Heart right ventricle (tissue), 16 donors: ENCODE measurements at places on chromosomes 3 and 15. TPM values are rescaled to one million over a fixed set of nuclear protein-coding genes. Genes with fewer than 3 reads are reported as not detected.

- H3K4me1 ChIP-seq, result peaks cover 8% of the 10 kb centered on the region
- no peaks in the 10 kb centered on the region for H3K27me3 ChIP-seq
- H3K27ac ChIP-seq, result peak overlapping the region; percentile 72
Observed at GRCh38 chr3:185586686-185587039, 568 bp downstream of the SENP2 start.

GRCh38 chr15:74489518-74490338, 28.8 kb upstream of the UBL7 start:
- H3K4me1 ChIP-seq, result no peaks in the 10 kb centered on the region
- DNase-seq, result peak; percentile 32

Gene EXD1
- not detected for polyA plus RNA-seq

DNA sequence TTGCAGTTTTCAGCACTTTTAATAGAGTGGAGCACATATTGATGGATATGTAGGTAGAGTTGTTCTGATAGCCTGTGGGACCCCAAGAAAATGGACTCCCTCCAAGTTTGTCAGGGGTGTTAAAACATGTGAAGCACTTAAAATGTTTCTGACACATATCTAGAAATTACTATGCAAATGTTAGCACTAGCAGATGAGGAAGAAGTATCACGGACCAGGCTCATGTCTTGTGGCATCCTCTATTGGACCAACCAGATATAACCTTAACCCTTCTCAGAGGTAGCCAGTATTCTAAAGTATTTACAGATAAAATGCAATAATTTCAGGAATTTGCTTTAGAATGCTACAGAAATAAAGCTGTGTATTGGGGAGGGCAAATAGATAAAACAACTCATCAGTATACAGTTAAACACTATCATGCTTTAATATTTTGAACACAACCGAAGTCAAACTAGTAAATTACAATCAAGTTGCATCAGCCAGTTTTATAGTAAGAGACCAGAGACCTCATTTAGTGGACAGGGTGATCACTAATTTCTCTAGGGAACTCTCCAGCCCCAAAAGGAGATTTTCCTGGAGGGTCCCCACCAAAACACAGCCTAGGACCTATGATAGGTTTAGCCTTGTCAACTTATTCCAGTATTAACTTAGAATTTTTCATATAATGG, 57.2 kb upstream of the FBN1 start:
- H3K27ac ChIP-seq, result no peak overlapping the region
- H3K36me3 ChIP-seq, result no peaks in the 10 kb centered on the region
- DNase-seq, result no peak
- no peak overlapping the region for H3K4me3 ChIP-seq
- H3K4me1 ChIP-seq, result no peaks in the 10 kb centered on the region

Gene TEX55
- polyA plus RNA-seq, result not detected

DNA sequence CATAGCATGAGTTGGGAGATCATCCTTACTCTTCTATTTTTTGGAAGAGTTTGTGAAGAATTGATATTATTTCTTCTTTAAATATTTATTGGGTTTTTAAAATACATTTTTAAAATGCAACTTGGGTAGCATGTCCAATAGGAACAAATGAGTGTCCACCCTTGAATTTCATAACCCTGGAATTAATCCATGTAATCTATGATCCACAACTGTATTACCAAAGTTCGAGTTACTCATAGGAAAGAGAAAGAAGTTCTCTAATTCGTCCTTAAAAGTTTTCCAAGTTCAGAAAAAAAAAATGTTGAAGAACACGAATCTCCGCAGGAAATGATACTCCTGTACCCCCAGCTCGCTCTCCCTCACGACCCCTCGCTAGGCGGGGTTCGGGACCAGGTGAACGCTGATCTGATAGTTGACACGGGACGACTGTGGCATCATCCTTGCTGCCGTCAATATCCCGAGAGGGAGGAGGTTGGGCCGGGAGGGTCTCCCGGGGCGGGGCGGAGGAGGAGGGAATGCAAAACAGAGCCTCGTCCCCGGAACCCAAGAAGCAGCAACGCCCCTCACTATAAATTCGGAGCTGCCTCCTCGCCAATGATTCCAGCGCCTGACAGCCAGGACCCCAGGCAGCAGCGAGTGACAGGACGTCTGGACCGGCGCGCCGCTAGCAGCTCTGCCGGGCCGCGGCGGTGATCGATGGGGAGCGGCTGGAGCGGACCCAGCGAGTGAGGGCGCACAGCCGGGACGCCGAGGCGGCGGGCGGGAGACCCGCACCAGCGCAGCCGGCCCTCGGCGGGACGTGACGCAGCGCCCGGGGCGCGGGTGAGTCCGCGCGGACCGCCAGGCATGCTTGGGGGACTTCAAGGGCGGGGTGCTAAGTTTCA, at the start of gene AGTR1:
Gene AGTR1 (plus strand): TSS at position 598 of the 884 bp plus-strand sequence. CDS start 43,133 bp downstream, outside the sequence.
- peak within 1 kb of the TSS; percentile 38 for H3K4me3 ChIP-seq
- H3K27me3 ChIP-seq, result peaks cover 14% of the 10 kb centered on the region
- H3K4me1 ChIP-seq, result no peaks in the 10 kb centered on the region
- H3K27ac ChIP-seq, result peak within 1 kb of the TSS; percentile 25

Gene ASB14
- polyA plus RNA-seq, result 0.01 TPM

DNA sequence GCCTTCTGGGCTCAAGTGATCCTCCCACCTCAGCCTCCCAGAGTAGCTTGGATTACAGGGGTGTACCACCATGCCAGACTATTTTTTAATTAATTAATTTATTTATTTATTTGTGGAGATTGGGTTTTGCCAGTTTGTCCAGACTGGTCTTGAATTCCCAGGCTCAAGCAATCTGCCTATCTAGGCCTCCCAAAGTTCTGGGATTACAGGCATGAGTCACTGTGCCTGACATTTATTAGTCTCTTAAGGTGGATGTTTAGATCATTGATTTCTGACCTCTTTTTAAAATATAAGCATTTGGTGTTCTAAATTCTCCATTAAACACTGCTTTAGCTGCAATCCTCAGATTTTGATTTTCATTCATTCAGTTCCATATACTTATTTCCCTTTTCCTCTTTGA, 15.6 kb downstream of the FBXW12 start:
- no peaks in the 10 kb centered on the region for H3K4me1 ChIP-seq
- H3K27me3 ChIP-seq, result peaks cover 14% of the 10 kb centered on the region
- DNase-seq, result no peak
- H3K27ac ChIP-seq, result no peak overlapping the region
- H3K36me3 ChIP-seq, result no peaks in the 10 kb centered on the region

DNA sequence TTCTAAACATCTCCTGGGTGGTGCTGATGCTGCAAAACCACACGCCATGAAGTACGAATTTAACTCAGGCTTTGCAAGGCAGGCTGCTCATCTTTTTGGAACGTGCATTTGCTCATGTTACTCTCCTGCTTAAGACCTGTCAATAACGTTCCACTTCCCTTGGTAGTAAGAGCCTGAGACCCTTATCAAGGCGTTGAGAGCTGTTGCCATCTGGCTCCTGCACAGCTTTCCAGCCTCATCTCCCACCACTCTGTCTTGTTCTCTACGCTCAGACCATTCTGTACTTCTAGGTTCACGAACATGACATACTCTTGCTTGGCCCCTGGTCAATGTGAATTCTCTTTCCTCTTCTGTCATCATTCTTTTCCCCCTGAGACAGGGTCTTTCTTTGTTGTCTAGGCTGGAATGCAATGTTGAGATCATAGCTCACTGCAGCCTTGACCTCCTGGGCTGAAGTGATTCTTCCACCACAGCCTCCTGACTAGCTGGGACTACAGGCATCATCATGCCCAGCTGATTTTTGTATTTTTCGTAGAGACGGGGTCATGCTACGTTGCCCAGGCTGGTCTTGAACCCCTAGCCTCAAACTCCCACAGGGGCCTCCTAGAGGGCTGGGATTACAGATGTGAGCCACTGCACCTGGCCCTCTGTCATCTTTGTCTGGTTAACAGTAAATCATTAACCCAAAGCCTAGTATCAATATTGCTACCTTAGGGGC, 202.8 kb downstream of the CADPS start:
- no peak overlapping the region for H3K4me3 ChIP-seq
- no peak overlapping the region for H3K27ac ChIP-seq
- H3K36me3 ChIP-seq, result no peaks in the 10 kb centered on the region
- no peak for DNase-seq
- no peaks in the 10 kb centered on the region for H3K27me3 ChIP-seq

Gene IL17RD
- 1.3 TPM for polyA plus RNA-seq

DNA sequence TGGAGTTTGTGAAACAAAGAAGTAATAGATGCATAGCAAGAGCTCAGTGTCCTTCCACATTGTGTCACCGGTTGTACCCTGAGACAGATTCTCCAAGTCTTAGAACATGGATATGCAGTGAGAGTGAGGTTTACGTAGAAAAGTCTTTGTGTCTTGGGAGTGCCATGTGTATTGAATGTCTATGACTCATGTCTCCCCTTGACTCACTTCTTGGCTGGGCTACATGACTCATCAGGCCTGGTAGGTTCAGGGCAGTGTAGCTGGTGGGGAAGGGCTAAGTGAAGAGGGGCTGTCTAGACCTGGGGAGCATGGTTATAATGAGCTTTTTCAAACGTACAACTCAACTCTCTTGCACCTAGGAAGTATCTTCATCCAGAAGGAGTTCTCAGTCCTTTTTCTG, 167.4 kb downstream of the GAP43 start:
- no peak overlapping the region for H3K4me3 ChIP-seq
- H3K4me1 ChIP-seq, result no peaks in the 10 kb centered on the region
- H3K27me3 ChIP-seq, result no peaks in the 10 kb centered on the region
- no peak for DNase-seq

Gene SLC22A14
- 0.37 TPM for polyA plus RNA-seq

Gene TTLL13
- 0.44 TPM for polyA plus RNA-seq

- H3K27me3 ChIP-seq, result no peaks in the 10 kb centered on the region
- no peaks in the 10 kb centered on the region for H3K4me1 ChIP-seq
- no peak overlapping the region for H3K4me3 ChIP-seq
- no peak for DNase-seq
- no peak overlapping the region for H3K27ac ChIP-seq
Observed at GRCh38 chr15:42712584-42712983, 24.3 kb downstream of the CDAN1 start.

DNA sequence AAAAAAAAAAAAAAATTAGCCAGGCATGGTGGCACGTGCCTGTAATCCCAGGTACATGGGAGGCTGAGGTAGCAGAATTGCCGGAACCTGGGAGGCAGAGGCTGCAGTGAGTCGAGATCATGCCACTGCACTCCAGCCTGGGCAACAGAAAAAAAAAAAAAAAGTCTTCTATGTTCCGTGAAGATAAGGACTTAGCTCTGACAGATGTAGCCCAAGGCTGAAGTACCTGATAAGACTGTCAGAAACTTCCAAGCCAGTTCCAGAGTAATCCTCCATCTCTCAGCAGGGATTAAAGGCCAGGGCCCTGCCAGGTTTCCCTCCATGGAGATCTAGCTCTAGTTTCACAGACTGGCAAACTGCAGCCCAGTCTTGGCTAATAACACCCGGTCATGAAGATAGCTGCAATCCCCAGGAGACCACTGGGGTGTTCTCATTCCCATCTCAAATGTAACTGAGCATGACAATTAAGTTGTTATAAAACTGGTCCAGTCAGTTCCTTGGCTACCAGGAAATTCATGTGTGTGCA, 8.5 kb downstream of the CDCP1 start:
- no peak overlapping the region for H3K27ac ChIP-seq
- H3K4me1 ChIP-seq, result no peaks in the 10 kb centered on the region
- H3K36me3 ChIP-seq, result no peaks in the 10 kb centered on the region
- peaks cover 2% of the 10 kb centered on the region for H3K27me3 ChIP-seq

DNA sequence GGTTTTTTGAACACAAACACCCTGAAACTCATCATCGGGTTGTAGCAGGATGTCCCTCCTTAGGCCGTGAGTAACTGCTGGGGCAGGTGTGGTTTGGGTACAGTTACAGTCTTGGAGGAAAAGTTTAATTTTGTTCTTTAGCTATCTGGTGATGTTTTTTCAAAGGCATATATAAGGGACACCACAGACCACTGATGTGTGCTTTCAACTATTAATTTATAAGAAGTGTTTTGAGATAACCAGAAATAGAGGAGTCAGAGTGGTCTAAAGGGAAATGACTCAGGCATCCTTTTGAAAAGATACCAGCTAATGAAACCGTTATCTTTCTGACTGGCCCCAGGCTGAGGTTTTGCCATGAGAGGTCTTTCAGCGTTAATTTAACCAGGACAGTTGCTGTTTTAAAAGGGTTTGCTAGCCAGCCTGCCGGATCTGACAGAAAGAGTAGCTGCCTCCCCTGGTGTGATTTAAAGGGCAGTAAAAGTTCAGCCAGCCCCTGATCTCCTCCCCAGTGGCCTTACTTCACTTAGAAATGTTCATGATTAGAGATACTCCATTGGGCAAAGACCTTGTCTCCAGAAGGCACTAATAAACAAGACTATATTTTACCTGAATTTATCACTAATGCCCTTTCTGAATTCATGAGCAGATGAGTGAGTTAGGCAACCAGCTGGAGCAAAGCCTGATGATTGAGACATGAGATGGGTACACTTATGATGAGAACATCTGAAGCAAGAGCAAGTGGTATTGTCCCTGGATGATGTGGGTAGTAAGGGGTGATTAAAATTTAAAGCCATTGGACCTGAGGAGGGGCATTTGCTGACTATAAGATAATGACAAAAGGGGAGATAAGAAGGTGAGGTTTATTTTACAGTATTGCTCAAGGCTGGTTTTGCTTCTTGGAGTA, 482.5 kb upstream of the TBL1XR1 start:
- no peak overlapping the region for H3K27ac ChIP-seq
- no peaks in the 10 kb centered on the region for H3K27me3 ChIP-seq

Gene CPNE9
- polyA plus RNA-seq, result not detected

Gene RYR3
- 0.07 TPM for polyA plus RNA-seq

DNA sequence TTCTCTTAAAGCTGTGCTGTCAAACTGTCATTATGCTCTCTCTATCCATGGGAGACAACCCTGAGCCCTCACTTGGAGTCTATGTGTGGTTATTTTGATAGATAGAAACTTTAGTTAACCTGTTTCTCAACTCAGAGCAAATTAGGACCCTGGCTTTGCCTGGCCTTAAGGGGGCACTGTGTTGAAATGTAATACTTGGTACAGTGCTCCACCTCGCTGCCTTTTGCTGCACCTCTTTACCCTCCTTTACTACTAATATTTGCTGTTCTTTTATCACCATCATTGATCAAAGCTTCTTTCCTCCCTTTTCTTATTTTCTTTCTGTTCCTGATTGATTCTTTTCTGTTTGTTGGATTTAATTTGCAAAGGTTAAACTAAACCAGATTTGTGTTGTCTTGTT, 34.3 kb downstream of the STT3B start:
- H3K4me1 ChIP-seq, result peaks cover 42% of the 10 kb centered on the region
- H3K27me3 ChIP-seq, result no peaks in the 10 kb centered on the region
- H3K36me3 ChIP-seq, result no peaks in the 10 kb centered on the region

Gene CHRFAM7A
- 2.6 TPM for polyA plus RNA-seq

Gene ERICH6
- polyA plus RNA-seq, result not detected

DNA sequence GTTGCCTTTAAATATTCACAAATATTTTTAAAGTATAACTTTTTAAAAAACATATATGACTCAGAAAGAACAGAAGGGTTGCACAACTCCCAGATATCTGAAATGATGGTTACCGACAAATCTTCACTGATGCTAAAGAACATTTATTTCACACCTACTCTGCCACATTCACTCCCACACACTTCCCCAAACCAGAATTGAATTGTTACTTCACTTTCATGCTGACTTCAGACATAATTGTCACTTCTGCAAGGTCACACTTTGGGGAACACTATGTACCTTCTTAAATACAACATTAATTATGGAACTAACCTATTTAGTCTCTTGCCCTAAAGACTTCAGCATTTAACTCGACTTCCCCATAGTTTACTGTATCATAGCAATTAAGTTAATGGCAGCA, 795.1 kb downstream of the FHIT start:
- H3K36me3 ChIP-seq, result no peaks in the 10 kb centered on the region
- H3K27ac ChIP-seq, result no peak overlapping the region
- no peak for DNase-seq
- H3K4me1 ChIP-seq, result no peaks in the 10 kb centered on the region
- H3K27me3 ChIP-seq, result no peaks in the 10 kb centered on the region
